ENCODE measurements at places on chromosomes 7 and 10. TPM values are rescaled to one million over a fixed set of nuclear protein-coding genes. Genes with fewer than 3 reads are reported as not detected.

The UNCX gene
- total RNA-seq: not detected

The SRRT gene
- total RNA-seq: 53.8 TPM

The DGKB gene
- not detected for total RNA-seq

The CDC123 gene
- 190 TPM for total RNA-seq

The LBX1 gene
- not detected for total RNA-seq

The PRSS37 gene
- not detected for total RNA-seq

The LRRC4 gene
- 0.69 TPM for total RNA-seq

The TMEM120A gene
- 28.3 TPM for total RNA-seq

The TMEM273 gene
- total RNA-seq: not detected

The AGR2 gene
- not detected for total RNA-seq

The LIPM gene
- not detected for total RNA-seq

The TEX47 gene
- total RNA-seq: not detected

The CHST12 gene
- 3.7 TPM for total RNA-seq

The PRF1 gene
- not detected for total RNA-seq

The CTTNBP2 gene
- 11.9 TPM for total RNA-seq

The TPST1 gene
- total RNA-seq: 7.3 TPM

The THNSL1 gene
- total RNA-seq: 4.1 TPM

The HOXA6 gene
- total RNA-seq: 0.33 TPM

Data from melanocyte of skin (primary cell).